ENCODE measurements at places on chromosomes 16 and 17.

DNA sequence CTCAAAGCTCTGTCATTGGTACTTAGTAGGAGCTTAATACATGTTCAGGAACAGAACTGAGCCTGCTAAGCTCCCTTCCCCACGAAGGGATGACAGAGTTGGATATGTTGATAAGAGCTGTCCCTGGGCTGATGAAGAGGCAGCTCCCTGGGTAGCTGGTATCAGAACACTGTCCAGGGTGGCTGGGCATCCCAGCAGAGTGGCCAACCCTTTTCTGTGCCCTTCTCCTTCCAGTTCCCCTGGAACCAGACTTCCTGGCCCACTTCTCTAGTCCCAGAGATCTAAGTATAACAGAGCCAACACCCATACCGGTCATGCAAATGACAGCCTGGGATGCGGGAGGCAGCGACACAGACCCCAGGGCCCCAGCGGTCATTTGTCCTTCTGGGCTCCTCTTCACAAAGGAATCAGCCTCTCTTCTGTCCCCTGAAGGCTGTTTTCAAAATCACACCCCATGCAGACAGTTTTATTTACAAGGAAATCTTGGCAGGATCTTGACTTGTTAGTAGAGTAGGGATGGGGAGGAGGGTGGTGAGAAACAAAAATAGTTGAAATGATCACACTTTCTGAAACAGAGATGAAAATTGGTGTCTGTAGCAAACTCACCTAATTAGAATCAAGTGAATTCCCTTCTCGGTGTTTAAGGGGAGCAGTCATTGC is 1.4 kb upstream of the RHBDL3 start:
- no peak for DNase-seq

DNA sequence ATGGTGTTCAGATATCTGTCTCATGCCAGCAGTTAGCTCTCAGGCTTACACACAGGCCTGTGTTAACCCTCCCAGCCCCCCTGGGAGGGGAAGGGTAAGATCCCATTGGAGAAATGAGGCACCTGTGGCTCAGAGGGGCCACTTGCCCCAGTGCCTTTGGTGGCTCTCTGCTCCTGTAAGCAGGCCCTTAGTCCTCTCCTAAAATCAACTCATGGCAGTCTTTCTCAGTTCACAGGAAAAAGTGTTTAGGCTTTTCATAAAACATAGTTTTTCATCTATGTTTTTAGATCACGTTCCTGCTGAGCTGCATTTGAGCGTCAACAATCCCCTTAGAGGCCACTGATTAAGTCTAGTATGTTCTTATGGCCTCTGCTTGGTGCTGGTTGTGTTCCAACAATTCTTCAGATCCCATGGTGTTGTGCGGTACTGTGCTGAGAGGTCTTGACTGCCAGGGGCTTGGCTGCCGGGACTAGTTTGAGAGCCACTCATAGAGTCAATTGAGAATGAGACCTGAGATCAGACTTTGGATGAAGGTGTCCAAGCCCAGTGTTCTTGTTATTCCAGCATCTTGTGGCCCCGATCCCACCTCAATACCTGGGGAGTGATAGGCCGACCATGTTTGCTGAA is 10.6 kb downstream of the TAOK2 start:
- no peak for DNase-seq

DNA sequence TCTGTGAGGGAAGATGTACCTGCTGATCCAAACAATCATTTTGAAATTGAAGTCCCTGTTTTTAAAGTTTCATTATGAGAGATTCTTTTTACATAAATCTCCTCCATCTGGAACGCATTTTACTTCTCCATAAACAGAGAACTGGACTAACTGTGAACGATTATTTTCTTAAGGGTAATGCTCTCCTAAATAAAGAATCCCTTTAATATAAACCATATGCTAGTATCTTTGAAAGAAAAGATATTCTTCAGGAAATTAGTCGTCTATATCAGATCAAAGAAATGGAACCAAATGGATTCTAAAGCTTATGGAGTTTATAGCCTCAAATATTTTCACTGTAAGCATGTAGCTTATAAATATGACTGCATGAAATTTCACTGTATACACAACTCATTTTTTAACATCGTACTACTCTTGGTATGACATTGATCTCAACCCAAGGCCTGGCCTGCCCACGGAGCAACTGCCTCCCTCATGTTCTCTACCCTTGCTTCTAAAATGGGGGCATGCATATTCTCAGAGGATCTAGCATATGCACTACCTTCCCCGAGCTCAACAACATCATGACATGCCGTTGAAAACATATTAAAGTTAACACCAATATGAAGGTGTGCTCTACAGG is 66.4 kb downstream of the MYH10 start:
- DNase-seq, result no peak

GRCh38 chr17:21201298-21201595 is 12.7 kb downstream of the TMEM11 start:
- DNase-seq, result no peak
